Activated CD4-positive, alpha-beta T cell treated with anti-CD3 and anti-CD28 coated beads for 36 hours (primary cell): ENCODE measurements at places on chromosomes 12 and 14.

DNA sequence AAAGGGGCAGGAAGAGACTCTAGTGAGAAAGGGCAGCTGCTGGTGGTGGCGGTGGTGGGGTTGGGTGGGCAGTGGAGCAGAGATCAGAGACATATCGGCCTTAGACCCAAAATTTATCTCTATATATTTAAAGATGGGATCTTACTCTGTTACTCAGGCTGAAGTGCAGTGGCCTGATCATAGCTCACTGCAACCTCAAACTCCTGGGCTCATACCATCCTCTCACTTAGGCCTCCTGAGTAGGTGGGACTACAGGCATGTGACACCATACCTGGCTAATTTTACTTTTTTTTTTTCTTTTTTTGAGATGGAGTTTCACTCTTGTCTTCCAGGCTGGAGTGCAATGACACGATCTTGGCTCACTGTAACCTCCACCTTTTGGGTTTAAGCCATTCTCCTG lies 18.6 kb upstream of the ITGA5 start:
- no peak overlapping the region for H3K4me3 ChIP-seq
- H3K4me1 ChIP-seq: peaks cover 13% of the 10 kb centered on the region
- no peak for DNase-seq
- no peaks in the 10 kb centered on the region for H3K36me3 ChIP-seq
- no peaks in the 10 kb centered on the region for H3K27me3 ChIP-seq

GRCh38 chr14:54700717-54701116 lies 133.8 kb downstream of the SAMD4A start:
- no peaks in the 10 kb centered on the region for H3K36me3 ChIP-seq
- no peak for DNase-seq
- H3K4me1 ChIP-seq: peaks cover 6% of the 10 kb centered on the region
- H3K27ac ChIP-seq: no peak overlapping the region
- peaks cover 12% of the 10 kb centered on the region for H3K27me3 ChIP-seq

DNA sequence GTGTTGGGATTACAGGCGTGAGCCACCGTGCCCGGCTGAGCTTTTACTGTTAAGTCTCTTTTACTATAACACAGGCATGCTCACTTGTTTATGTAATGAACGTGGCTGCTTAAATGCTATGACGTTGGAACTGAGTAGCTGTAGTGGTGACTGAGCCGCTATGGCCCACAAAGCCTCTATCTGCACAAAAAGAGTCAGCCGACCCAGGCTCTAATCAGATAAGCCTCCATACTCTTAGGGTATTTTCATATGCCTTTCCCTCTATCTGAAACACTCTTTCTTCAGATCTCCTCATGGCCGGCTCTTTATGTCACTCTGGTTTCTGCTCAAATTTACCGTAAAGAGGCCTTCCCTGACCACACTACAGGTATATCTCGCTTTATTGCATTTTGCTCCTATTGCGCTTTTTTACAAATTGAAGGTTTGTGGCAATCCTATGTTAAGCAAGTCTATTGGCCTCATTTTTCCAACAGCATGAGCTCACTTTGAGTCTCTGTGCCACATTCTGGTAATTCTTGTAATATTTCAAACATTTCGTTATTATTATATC lies 8.0 kb downstream of the SLC2A14 start:
- H3K36me3 ChIP-seq: no peaks in the 10 kb centered on the region
- H3K27me3 ChIP-seq: peaks cover 2% of the 10 kb centered on the region
- no peak for DNase-seq
- no peak overlapping the region for H3K4me3 ChIP-seq
- no peak overlapping the region for H3K27ac ChIP-seq
- H3K4me1 ChIP-seq: peaks cover 13% of the 10 kb centered on the region

GRCh38 chr12:130526813-130527212 lies 189.1 kb downstream of the PIWIL1 start:
- H3K4me1 ChIP-seq: no peaks in the 10 kb centered on the region
- DNase-seq: peak; percentile 19
- H3K27me3 ChIP-seq: peaks cover 13% of the 10 kb centered on the region
- H3K4me3 ChIP-seq: no peak overlapping the region
- H3K27ac ChIP-seq: no peak overlapping the region

GRCh38 chr12:125093681-125094330 lies 28.6 kb downstream of the AACS start:
- no peak for DNase-seq
- no peaks in the 10 kb centered on the region for H3K27me3 ChIP-seq
- H3K36me3 ChIP-seq: peaks cover 3% of the 10 kb centered on the region
- no peak overlapping the region for H3K27ac ChIP-seq

- no peaks in the 10 kb centered on the region for H3K27me3 ChIP-seq
- no peaks in the 10 kb centered on the region for H3K36me3 ChIP-seq
- H3K4me3 ChIP-seq: no peak overlapping the region
- H3K4me1 ChIP-seq: no peaks in the 10 kb centered on the region
- peak; percentile 28 for DNase-seq
- H3K27ac ChIP-seq: no peak overlapping the region
Observed at GRCh38 chr12:17992002-17992656, 97.9 kb downstream of the RERGL start.

DNA sequence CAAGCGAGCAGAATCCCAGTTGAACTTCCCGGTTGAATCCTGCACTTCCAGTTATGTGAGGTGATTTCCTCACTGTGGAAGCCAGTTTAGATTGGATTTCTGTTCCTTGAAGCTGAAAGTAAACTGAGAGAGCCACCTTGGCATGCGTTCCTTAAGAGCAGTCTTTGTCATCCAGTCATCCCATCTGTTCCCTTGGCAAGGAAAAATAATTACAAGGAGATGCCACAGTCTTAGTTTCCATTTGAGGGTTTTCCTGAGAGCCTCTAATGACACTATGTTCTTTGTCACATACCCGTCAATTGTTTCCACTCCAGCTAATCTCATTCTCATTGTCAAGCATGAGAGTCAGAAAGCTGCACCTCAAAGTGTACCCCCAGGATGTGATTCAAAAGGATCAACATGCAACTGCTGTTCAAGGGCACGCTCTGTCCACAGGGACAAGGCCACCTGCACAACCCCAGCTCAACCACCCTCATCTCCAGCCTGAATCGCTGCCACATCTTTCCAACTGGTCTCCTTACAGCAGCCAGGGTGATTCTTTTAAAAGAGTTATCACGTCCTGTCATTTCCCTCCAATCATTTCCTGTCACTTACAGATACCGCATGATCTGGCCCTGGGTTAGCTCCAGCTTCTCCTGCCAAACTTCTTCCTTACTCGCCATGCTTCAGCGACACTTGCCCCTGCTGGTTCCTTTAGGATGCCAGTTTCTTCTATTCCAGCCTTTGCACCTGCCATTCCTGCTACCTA lies 18.0 kb upstream of the TCP11L2 start:
- peaks cover 3% of the 10 kb centered on the region for H3K36me3 ChIP-seq
- no peak overlapping the region for H3K27ac ChIP-seq
- no peak overlapping the region for H3K4me3 ChIP-seq
- peaks cover 1% of the 10 kb centered on the region for H3K27me3 ChIP-seq
- DNase-seq: no peak

DNA sequence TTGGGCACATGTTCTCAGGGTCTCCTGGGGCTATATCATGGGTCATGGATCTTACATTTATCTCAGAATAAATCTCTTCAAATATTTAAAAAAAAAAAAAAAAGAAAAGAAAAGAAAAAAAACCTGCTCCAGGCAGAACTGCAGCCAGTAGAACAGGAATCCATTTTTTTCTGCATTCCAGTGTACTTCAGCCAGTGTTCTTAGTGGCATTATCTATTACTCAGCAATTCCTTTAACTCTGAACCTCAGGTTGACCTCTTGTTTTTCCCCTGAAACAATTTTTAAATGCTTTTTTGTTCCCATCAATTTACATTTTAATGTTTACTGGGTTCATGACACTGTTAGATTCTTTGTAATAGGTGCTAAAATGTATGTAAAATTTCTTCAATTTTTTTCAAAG lies 66.7 kb upstream of the STXBP6 start:
- H3K4me1 ChIP-seq: no peaks in the 10 kb centered on the region
- H3K27ac ChIP-seq: no peak overlapping the region
- DNase-seq: no peak
- peaks cover 5% of the 10 kb centered on the region for H3K27me3 ChIP-seq
- no peaks in the 10 kb centered on the region for H3K36me3 ChIP-seq

GRCh38 chr12:23202728-23203127 lies 577.8 kb downstream of the ETNK1 start:
- no peak overlapping the region for H3K4me3 ChIP-seq
- H3K4me1 ChIP-seq: no peaks in the 10 kb centered on the region
- no peaks in the 10 kb centered on the region for H3K36me3 ChIP-seq
- H3K27me3 ChIP-seq: peaks cover 5% of the 10 kb centered on the region
